ENCODE measurements at places on chromosomes 3 and 15. TPM values are rescaled to one million over a fixed set of nuclear protein-coding genes. Genes with fewer than 3 reads are reported as not detected.

Gene NRROS
- 0.02 TPM for total RNA-seq

Gene IL20RB
- total RNA-seq, result 61.5 TPM

Gene ERICH6
- 0.06 TPM for total RNA-seq

DNA sequence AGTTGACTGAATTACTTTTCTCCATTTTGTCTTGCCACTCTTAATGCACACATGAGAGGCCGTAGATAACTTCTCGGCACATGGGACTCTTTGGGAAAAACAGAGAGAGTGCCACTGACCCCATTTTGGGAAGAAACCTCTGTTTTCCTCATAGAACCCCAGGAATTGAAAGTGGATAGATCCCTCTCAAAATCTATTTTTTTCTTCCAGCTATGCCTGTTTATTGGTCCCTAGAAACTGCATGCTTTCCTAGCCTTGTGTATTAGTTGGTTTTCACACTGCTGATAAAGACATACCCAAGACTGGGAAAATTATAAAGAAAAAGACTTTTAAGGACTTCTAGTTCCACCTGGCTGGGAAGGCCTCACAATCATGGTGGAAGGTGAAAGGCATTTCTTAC is 23.7 kb upstream of the TMEM45A start:
- no peak for DNase-seq

GRCh38 chr3:119245778-119246177 is 5.1 kb upstream of the B4GALT4 start:
- peak; percentile 34 for DNase-seq

- no peak for DNase-seq
Measured at GRCh38 chr3:112460519-112461195, 38.6 kb downstream of the BTLA start.

GRCh38 chr3:197356275-197356674 is 57.9 kb upstream of the DLG1 start:
- DNase-seq, result no peak

- DNase-seq, result no peak
Measured at GRCh38 chr3:87276484-87276883, at the start of gene POU1F1. Gene POU1F1, minus strand, starts transcription at chr3:87276584. Its CDS starts 122 bp downstream, at chr3:87276462.

DNA sequence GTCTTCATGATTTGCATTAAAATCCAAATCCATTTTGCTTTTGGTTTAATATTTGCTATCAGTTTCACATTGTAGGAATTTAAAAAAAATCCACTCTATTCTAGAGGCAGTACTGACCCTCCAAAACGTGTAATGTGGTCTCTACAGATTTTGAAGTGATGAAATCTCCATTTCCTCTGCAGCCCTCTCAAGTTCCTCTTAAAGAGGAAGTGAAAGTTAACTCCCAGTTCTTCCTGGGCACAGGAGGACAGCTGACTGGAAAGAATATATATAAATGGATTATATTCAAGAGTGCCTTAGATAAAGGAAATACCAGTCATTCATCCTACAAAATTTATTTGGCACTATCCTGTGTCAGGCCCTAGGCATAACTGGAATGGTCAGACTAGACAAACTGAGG is 83.5 kb upstream of the PLCL2 start:
- no peak for DNase-seq

GRCh38 chr15:40302981-40303380 is 4.8 kb downstream of the PLCB2 start:
- DNase-seq, result no peak

All from H4 (cell line).